ENCODE measurements at places on chromosomes 7 and 10. TPM values are rescaled to one million over a fixed set of nuclear protein-coding genes. Genes with fewer than 3 reads are reported as not detected.
A peak's percentile ranks its signal among the peaks of the same experiment; 100 is the strongest.

LMTK2 gene
- 16.4 TPM for total RNA-seq

DNA sequence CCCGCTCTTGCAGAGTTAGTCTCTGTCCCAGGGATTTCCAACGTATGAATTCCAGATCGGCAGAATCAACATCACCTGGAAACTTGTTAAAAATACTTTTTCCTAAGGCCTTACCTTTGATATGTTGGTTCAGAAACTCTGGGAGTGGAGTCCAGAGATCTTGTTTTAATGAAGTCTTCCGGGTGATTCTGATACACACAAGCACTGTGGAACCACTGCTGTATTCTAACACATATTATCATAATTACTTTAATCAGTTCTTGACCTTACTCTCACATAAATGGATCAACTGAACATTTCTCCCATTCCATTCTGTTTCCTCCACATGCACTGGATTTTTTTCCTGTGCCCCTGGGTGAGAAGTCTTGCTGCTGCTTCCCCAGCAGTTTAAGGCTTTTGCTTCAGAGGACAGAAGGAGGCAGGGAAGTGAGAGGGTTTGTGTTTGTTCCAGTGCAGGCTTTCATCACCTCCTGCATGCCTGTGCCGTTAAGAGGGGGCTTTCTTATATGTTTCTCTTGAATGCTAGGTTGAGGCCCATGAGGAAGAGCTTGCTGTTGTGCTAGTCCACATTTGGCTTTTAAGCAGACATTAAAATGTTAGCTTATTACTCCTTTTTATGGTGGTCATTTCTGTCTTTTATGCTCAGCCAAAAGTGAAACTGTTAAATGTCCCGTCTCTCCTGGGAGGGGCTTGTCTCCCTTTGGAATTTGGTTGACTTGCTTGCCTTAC is 32.4 kb downstream of the CCSER2 start:
- DNase-seq, result no peak

DNA sequence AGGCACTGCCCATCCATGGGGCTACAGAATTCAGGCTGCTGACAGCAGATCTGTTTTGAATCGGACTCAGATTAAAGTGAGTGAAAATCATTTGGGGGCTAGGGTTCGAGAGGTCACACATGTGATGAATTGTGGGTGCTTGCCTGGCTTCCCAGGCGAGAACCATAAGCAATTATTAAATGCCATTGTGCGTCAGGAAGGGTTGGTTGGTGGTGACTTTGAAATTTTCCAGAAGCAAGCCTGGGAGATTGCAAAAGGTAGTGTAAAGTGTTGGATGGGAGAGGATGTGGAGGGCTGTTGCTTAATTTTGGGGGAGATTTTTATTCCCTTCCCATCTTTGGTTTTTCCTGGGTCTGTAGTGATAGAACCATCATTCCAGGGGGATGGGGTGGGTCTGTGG is 34.6 kb downstream of the LRMDA start:
- DNase-seq, result no peak

CLCN1 gene
- not detected for total RNA-seq

NPVF gene
- total RNA-seq, result not detected

DNA sequence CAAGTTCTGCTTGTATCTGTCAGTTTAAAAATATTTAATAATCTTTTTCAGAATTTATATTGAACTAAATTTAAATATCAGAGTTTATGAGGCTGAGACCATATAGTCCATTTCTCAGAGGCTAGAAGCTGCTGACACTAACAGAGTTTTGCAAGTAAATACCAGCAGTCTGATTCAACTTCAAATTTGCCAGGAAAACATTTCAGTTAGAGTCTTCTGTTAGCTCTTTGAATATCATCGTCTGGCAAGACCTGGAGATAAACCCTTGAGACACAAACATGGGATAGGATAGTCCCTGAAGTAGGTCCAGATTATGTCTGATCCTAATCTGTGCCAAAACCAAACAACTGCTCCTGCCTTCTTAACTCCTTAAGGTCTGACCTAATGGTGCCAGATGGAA is 472.8 kb upstream of the STEAP1 start:
- no peak for DNase-seq

SVOPL gene
- 0.09 TPM for total RNA-seq

- DNase-seq, result peak; percentile 74
These were observed 102.0 kb downstream of the STRA8 start for GRCh38 chr7:135335628-135336139.

- no peak for DNase-seq
These were observed 18.4 kb downstream of the TNS3 start for GRCh38 chr7:47563521-47563920.

GRCh38 chr10:13512564-13512963 is 16.2 kb downstream of the BEND7 start:
- no peak for DNase-seq

DNA sequence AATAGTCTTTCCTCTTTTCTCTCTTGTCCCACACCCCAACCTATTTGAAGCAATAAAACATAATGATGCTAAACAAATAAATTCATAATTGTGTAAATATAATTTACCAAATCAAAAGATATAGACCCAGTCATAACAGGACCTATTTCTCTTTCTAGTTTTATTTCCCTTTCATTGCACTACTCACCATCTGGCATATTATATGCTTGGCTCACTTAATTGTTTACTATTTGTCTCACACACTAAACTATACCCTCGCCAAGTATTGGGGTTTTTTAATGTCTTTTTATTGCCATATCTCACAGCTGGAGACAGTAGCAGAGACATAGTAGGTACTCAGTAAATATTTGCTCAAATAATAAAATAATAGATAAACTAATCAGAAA is 597.5 kb upstream of the PCDH15 start:
- no peak for DNase-seq

DNA sequence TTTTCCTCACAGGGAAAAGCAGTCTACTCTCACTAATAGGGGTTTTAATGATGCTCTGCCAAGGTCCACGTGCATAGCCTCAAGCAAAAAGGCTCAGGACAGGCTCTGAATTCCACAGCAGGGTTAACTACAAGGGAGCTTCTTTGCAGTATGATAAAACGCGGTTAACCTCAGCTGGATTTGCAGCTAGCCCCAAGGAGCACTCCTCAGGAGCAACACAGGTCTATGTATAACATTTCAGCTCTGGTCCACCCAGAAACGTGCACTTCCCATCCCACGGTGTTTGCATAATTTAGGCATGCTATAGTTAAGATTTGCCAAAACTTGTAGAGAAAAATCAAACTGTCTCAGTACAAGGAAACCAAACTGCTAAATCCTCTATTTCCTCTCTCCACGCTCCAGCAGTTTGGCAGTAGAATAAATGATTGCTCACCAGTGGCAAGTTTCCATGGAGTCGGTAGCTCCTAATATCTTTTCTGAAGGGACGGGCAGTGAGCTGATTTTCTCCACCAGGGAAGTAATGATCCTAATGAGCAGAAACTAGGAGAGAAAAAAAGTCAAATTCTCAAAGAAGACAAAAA is 13.1 kb upstream of the ASB4 start:
- no peak for DNase-seq

MYL10 gene
- not detected for total RNA-seq

DNA sequence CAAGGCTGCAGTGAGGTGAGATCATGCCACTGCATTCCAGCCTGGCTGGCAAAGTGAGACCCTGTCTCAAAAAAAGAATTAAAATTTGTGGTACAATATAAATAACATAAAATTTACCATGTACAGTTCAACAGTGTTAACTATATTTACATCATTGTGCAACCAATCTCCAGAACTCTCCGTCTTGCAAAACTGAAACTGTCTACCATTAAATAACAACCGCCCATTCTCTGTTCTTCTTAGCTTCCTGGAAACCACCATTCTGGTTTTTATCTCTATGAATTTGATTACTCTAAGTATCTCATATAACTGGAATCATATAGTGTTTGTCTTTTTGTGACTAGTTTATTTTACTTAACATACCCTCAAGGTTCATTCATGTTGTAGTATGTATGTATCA is 167.6 kb downstream of the AUTS2 start:
- DNase-seq, result no peak

- no peak for DNase-seq
These were observed 1.4 kb downstream of the ZNF107 start for GRCh38 chr7:64667311-64667710.

PLXNA4 gene
- total RNA-seq, result 1.6 TPM

- peak; percentile 71 for DNase-seq
These were observed 85.2 kb downstream of the HGF start for GRCh38 chr7:81684514-81685269.

DNA sequence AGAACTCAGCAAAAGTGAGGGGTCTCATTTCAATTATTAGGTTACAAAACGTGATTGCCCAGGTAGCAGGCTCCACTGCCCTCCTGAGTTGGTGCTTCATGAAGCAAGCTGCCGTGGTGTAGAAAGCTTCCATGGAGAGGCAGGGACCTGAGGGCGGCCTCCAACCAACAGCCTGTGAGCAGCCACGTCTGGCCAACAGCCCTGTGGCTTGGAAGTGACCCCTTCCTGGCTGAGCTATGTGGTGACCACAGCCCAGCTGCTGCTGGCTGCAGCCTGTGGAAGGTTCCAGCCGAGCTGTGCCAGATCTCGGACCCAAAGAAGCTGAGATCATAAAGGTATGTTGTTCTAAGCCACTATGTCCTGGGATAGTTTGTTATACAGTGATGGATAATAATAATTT is 122.5 kb upstream of the KLF6 start:
- DNase-seq, result no peak

FUOM gene
- 6.6 TPM for total RNA-seq

CDK1 gene
- 0.19 TPM for total RNA-seq

FKBP6 gene
- total RNA-seq, result not detected

DNA sequence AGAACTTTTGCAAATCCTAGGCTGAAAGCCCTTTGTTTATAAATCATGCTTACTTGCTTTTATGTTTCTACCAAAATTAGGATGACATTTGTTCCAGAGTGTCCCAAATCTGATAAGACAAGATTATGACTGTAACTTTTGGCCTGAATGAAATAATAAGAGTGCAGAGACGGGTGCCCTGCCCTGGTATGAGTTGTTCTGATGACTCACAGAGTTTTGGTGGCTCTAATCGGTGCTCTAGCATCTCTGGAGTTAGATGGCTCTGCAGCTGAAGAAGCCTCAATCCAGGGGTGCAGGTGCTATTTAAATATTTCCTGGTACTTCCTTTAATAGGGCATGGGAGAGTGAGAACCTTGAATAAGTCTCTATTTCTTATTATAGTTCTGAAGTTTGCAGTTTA is 102.2 kb upstream of the ELMO1 start:
- no peak for DNase-seq

DNA sequence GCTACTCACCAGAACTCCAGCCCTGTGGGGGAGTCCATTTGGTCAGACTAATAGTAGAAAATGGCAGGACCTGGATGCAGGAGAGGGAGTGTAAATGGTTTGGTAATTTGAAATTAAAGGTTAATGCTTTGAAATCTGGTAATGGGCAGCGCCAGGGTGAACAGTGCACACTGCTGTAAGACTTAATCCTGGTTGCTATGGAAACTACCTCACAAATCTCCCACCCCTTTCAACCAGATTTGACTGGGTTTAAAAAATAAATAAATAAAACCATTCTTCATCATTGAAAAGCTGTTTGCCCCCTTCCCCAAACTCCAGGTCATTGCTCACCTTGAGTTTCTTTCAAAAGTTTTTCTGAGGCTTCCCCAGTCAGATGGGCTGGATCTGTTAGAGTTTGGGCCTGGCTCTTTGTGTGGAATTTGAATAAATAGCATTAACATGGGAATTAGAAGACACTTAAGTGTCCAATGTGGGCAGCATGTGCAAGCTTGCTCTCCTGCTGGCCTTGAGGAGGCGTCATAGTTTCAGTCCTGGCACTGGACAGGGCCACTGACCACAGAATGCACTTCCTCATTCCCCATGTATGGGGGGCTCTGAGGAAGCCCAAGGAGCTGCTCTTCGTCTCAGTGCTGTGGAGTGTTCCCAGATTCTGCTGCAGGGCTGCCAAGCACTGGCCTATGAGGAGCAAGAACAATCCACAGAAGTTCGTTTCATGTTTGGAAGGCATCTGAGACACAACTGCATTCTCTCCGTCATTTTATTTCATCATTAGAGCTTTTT is 90.7 kb downstream of the LRRC4 start:
- no peak for DNase-seq

DNA sequence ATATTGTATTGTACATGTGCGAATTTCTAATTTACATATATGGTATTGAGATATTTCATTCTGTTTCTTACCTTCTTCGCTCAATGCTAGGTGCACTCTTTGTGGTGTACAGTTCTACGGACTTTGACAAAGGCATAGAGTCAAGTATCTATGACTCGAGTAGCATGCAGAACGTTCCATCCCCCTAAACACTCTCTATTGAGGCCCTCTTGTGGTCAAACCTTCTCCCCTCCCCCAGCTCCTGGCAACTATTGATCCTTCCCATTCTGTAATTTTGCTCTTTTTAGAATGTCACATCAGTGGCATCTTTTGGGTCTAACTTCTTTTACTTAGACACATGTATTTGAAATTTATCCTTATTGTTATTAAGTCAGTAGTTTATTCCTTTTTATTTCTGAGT is 30.7 kb upstream of the GDF10 start:
- DNase-seq, result no peak

DNA sequence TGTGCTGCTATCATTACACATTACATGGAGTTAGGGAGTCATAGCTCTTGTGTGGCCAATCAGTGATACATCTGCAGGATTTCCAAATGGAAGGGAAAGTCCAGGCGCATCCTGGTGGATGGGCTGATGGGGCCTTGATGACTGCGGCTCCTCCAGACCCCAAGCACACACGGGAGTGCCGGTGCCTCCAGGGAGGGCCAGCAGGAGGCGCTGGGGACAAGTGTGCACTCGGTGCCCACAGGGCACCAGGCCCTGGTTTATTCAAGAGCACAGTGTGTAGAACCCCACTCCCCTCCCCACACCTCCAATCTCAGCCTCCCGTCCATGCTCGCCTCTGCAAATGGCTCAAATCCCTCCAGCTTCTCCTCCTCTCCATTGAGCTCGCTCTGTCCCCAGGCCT is 243.9 kb downstream of the USP6NL start:
- no peak for DNase-seq
